ENCODE measurements at places on chromosomes 2 and 18.

GRCh38 chr2:28391564-28392296, 928 bp upstream of the FOSL2 start:
- DNase-seq = peak; percentile 47

DNA sequence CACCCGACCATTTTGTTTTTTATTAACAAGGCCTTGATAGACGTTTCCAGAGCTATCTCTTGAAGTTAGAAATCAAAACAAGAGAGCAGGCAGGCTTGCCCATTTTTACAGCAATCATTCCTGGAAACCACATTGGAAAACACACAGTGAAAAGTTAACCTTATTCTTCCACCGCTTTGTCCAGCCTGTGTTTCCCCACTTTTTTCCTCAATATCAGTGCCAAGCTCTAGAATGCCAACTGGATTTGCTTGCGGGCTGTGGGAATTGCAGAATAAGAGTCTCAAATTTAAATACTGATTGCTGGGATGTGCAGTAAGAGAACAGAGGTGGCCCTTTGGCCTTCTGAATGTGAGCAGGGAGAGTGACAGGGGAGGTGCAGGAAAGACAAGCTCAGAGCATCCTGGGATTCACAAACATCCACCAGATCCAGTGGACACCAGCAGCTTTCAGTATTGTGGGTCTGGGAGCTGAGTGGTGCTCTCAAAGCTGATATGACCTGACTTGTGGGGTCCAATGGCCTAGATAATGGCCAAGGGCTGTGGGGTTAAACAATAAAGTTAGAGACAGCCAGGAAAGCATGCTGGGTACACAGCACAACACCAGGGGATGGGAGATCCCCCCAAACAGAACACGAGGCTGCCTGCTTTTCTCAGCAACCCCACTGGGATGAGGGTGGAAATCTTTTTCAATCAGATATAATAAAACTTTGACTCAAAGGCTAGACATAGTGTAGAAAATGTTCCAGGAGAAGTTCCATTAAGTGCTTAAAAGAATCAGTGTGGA, 15.5 kb downstream of the CYP1B1 start:
- no peak for DNase-seq

GRCh38 chr2:195600778-195601177, 56.2 kb upstream of the SLC39A10 start:
- DNase-seq = no peak

DNA sequence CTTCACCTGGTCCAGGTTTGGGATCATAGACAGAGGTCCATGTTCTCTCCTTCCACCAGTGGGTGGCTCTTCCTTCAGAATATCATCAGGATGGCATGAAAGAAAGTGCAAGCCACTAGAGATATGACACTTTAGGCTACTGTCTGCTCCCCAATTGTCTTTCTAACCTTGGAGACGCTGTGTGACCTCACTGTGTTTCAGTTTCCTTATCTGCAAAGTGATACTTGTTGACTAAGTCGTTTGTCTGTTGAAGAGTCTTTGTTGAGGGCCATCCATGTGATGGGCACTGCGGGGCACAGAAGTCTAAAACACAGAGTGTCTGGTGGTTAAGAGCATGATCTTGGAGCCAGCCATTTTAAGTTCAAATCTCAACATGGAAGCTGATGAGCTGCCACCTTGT, 259.9 kb upstream of the THSD7B start:
- DNase-seq = no peak

DNA sequence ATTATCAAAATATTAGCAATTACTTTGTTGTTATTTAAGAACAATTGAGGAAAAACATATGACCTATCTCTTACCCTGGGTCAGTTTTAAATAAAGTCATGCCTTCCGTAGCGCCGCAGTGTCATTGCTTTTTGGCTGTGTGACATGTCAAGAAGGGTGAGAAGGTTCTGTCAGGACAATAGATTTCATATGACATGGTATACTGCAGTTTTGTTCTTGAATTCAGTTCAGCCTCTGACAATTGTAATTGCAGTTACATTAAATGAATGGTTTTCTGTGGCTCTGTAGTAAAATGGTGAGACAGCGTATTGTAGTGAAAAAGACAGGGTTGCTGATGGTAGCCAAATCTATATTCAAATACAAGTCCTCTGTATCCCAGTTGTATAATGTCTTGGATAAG, 307.2 kb downstream of the CDH2 start:
- no peak for DNase-seq

DNA sequence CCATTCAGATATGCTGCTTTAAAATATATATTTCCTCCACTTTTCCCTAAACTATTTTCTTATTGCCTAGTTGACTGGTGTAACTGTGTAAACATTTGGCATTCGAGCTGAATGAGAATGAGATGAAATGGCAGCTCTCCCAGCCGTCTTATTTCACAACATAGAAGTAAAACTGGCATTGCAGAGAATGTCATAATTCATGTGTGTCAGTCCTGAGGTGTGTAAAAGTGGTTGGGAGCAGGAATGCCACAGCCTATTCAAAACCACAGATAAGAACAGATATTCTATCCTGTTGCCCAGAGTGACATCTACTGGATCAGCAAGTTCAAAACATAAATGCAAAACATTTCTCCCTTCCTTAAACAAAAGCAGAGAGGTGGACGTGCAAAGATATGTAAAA, 565.5 kb upstream of the CHAC2 start:
- DNase-seq = no peak

DNA sequence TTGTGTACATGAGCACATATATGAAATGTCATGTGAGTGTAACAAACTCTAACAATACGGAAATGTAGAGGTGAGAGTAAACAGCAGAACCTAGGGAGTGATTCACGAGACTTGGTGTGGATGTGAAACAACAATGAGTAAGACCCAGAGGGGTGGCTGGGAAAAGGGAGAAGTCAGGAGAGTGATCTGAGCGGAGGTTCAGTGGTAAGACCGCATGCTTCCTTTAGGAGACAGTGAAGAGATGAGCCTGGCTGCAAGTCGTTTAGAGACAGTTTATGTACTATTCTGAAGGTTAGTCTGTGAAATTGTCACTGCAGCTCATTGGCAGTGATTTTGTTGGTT, 150.6 kb downstream of the PRPF40A start:
- DNase-seq = no peak

GRCh38 chr18:79971986-79972385, 7.5 kb downstream of the HSBP1L1 start:
- no peak for DNase-seq

DNA sequence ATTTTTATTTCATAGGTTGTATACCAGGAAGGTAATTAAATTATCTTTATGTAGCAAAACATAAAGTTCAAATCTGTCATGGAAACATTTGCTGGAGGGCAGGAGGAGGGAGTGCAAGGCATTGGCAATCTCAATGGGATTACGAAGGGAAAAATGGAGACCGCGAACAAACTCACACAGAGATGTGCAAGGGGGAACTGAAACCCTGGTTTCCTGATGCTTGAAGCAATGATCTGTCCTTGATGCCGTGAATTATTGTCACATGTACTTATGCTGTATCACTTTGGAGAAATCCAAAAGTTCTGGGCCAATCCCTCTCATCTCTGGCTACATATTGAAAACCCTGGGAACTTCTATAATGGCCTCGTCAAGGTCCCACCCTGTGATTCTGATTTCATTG, 65.0 kb upstream of the MFF start:
- no peak for DNase-seq

DNA sequence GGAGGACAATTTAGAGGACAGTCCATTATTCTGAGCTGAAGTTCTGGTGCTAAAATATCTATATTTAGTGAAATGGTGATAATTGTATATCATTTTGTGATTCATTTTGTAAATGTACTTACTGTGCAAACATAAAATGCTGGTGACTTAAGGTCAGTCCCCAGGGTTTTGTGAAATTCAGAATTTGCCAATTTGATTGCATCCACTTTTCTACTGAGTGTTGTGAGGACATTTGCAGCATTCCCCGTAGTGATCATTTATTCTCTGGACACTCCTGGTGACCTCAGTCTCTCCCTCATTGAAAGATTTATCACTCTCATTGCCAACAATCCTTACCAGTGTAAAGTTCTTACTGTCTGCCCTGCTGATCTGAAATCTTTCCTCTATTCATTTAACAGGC, 98.2 kb downstream of the SOCS6 start:
- no peak for DNase-seq

DNA sequence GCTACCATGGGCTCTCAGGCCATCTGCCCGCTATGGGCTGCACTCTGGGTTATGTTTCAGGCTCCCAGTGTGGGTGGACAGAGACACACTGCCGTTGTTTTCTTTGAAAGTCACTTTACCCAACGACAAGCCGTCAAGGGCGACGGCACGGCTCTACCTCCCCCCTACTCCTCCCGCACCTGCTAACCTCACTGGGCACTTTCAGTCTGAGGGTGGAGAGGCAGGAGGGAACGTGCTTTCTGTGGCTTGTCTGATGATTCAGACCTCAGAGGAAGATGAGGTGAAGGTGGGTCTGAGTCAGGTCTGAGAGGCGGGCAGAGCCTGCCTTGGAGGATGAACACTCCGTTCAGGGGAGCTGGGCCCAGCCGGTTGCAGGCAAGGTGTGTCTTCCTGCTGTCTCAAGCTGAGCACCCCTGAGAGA, 147.6 kb upstream of the HDAC4 start:
- no peak for DNase-seq

DNA sequence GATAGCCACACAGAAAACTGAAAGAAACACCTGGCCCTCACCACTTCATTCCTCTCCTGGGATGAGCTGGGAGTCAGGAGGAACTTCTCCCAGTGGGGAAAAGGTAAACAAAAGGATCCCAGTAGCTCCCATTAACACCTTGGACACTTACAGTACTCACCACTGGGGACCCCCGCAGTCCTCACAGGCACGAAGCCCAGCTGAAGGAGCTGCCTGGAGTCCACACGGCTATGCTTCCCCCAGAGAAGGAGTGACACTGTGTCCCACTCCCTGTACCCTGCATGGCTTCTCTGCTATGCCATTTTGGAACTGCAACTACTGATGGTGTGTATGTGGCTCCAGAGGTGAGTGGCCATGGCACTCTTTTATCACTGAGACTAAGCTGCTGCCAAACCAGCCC, 1565.1 kb downstream of the LRP1B start:
- DNase-seq = no peak

DNA sequence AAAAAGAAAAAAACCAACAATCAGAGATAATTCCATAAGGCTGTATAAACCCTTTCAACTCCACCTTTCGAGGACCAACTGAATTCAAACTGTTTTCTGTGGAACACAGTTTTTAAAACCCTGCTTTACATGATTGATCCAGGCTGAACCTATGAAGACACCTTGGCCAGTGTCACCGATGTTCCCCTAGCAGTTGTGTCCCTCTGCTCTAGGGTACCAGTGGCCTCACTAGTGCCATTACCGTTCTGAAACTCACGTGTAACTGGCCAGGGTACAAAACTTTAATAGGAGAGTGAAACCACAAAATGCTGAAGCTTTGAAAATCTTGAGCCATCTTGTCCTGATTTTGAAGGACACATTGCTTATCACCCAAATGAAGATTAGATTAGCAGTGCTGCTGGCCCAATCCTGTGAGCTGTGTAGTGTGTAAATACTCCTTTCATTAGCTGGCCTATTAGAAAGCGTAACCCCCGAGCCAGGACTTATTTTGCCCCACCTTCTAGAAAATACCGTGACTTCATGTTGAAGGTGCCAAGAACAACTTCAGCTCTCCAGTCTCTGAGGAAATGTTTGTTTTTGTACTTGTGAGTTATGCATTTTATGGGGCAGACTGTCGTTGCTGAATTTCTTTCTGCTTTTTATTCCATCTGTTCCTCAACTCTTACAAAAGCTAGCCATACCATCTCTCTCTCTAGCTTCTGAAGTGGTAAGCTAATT, 147.8 kb upstream of the MAP3K20 start:
- no peak for DNase-seq

- DNase-seq = no peak
These were observed 148.4 kb downstream of the ZNF516 start for GRCh38 chr18:76346490-76347130.

DNA sequence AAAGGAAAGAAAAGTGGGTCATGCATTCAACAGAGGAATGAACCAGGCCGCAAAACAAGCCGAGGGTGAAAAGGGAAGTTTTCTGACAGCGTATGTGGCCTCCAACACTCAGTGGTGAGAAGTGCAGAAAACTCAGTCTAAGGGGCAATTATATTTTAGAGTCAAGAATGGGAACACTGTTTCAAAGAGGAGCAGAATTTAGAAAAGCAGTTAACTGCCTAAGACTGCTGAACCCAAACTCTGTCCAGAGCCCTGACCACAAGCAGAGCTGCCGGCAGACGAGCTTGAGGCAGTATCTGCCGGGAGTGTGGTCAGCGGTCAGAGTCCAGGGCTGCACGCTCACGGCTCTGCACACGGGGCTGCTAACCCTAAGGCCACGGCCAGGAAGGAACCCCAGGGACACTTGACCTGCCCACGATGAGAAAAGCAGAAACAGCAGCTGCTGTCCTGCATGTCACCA, 347.0 kb upstream of the ID2 start:
- no peak for DNase-seq

GRCh38 chr18:12361770-12362378, 15.2 kb downstream of the AFG3L2 start:
- DNase-seq = no peak

- DNase-seq = no peak
These were observed 17.0 kb downstream of the RTN4 start for GRCh38 chr2:55033076-55033742.

DNA sequence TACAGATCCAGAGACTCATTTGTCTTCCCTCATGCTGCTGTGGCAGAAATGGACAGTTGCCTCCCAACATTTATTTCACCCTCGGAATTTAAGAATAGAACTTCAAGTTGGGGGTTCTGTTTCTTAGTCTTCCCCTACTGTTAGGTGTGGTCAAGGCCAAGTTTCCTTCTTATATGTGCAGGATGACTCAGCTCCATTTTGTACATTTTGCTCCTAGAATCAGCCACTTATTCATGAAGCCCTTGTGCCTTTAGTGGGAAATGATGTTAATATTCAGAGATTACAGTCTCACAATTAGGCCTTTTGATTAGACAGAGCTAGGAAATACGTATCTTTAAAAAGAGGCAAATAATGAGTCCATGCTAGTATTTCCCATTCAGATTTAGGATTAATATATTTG, 46.2 kb upstream of the ELOA2 start:
- DNase-seq = no peak

- DNase-seq = no peak
These were observed at the start of gene CDK15 for GRCh38 chr2:201806442-201807170. Gene CDK15 (plus strand): TSS chr2:201806537. CDS start chr2:201806665, 128 bp downstream.

GRCh38 chr18:42480441-42480840, 525.4 kb downstream of the PIK3C3 start:
- no peak for DNase-seq

- DNase-seq = no peak
These were observed 2.6 kb downstream of the ADAM23 start for GRCh38 chr2:206445948-206446347.

DNA sequence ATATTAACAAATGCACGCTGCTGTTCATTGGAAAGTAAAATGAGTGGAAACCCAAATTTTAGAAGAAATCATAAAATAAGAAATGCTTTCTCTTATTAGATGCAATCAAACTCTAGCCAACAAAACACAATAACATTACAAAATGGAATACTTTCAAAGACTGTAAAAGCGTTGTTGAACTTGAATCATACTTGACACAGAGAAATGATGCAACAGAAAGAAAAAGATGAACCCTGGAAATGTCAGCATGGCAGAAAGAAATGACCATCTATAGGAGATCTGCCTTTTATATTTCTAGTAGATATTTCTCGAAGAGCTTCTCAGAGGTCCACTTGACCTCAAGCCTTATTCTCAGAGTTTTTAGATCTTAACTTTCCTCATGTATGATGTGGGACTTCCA, 170.6 kb upstream of the MEIS1 start:
- no peak for DNase-seq

- DNase-seq = no peak
These were observed 795.5 kb upstream of the CDH2 start for GRCh38 chr18:28972333-28972907.

All from T-helper 9 cell (primary cell).